ENCODE measurements at places on chromosomes 7 and 10.

DNA sequence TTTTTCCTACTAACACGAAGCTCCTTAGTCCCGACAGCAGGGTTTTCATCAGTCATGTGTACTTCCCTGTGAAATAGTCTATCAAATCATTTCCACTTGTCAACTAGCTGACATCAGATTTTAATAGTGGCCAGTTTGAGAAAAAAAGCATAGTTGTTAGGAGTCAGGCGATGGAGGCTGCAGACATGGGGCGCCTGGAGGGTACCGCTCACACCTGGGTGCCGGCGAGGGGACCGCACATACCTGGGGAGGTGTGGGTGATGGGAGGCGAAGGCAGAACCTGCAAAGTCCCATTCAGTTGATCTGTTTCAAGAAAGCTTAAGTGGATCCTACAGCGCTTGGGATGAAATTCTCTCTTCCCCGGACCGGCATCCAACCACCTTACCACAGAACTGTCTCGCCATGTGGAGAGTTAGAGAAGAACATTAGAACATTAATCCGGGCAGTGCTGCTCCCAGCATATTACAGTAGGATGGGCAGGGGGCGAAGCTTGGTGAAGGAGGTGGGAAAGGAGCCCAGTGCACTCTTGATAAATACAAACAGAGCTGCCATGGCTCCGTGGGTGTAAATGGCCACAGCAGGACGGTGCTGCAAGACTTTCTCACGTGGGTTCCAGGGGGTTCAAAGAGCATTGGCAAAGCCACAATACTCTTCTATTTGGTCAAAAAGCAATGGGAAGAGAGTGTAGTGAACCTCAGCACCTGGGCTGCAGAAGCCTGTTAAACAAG lies 24.2 kb downstream of the ADARB2 start:
- no peak for DNase-seq

GRCh38 chr10:34428501-34428900 lies 386.6 kb downstream of the PARD3 start:
- DNase-seq, result no peak

- peak; percentile 81 for DNase-seq
Observed at GRCh38 chr10:133420579-133420978, 3.8 kb downstream of the SPRN start.

GRCh38 chr7:110675383-110676103 lies 415.4 kb upstream of the LRRN3 start:
- no peak for DNase-seq

DNA sequence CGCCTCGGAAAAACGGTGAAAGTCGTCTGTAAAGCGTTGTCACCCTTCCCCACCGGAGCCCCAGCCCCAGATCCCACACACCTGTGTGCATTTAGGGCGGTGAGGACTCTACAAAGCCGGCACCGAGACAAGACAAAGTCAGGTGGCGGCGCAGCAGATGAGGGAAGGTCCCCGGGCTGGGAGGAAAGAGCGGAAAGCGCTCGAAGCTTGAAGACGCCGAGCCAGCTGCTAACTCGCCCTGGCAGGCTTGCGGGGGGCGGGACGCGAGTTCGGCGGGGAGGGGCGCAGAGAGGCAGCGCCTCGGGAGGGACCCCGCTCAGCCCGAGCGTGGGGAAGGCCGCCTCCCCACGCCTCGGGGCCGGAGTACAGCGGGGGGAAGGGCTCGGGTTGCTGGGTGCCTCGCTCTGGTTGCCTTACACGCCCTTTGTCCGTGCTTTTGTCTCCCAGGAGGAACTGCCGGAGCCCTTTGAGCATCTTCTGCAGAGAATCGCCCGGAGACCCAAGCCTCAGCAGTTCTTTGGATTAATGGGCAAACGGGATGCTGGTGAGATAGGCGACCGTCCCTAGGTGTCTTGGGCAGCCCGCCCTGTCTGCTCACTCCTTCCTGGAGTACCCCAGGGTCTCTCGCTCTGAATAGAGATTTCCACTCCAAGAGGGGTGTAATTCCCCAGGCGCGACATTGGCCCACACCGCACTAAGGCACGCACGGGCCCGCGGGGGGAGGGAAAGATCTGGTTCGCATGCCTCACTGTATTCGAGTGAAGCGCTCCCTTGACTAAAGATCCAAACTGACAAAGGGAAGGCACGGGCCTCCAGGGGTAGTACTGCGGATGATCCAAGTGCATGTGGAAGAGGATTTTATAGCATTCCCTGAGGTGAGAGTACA lies 1.6 kb downstream of the TAC1 start:
- no peak for DNase-seq

DNA sequence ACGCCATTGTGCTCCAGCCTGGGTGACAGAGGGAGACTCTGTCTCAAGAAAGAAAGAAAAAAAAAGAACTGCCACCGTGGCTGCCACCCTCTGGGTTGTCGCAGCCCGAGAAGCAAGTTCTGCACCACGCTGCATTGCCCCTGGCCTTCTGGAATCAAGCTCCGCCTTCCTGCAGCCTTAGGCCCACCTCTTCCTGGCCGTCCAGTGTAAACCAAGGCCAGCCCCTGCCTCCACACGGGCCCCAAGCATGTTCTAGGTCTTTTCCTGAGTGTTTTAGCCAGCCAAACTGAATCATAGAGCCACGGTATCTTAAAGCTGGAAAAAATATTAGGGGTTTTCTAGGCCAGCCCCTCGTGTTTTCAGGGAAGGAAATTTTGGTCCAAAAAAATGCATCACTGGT lies 188.9 kb downstream of the CCDC3 start:
- DNase-seq, result no peak

DNA sequence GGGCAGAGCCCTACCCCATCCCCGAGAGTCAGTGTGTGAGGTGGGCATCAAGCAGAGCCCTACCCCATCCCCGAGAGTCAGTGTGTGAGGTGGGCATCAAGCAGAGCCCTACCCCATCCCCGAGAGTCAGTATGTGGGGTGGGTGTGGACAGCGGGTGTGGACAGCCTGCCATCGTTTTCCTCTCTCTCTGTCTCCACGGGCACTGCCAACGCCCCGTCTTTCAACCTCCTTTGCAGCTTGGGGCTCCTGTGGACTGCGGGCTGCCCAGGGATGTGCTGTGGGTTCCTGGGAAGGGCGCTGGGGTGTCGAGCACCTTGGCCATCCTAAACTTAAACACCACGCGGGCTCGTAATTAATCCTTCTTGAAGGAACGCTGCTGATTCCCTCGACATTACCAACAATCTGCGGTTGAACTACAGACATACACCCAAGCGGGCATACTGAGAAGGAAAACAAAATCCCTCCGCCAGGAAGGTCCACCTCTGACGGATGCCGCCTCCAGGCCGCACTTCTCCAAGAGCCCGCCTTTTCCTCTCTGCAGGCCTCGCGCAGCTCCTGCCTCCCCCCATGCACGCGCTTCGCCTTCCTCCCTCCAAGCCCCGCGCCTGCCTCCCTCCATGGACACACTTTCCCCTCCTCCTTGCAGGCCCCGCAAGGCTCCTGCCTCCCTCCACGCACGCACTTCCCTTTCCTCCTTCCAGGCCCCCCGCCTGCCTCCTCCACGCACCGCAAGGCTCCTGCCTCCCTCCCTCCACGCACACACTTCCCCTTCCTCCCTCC lies 65.1 kb downstream of the ADARB2 start:
- no peak for DNase-seq

GRCh38 chr7:38339953-38340819 lies 66.8 kb upstream of the TARP start:
- DNase-seq, result no peak

- DNase-seq, result no peak
Observed at GRCh38 chr7:77266291-77266794, 66.7 kb upstream of the FGL2 start.

- DNase-seq, result no peak
Observed at GRCh38 chr10:120732067-120732466, 119.1 kb upstream of the WDR11 start.

DNA sequence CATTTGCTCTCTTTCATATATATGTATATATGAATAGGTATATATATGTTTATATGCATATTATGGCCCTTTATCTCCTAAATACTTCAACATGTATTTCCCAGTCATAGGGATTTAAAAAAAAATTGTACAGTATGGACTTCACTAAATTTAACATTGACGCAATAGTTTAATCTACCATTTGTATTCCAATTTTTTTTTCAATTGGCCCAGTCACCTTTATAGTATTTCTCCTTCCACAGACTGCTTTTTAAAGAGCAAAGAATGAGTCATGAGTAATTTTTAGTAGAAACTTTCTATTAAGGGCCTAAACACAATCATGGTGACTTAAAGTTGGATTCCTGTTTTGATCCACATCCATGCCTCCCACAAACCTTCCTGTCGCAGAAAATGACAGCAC lies 20.5 kb downstream of the CCSER2 start:
- DNase-seq, result no peak
